ENCODE measurements at places on chromosomes 3 and 15. TPM values are rescaled to one million over a fixed set of nuclear protein-coding genes. Genes with fewer than 3 reads are reported as not detected.

GRCh38 chr15:56916825-56917477, 1.5 kb upstream of the TCF12 start:
- DNase-seq, result no peak
- H3K4me3 ChIP-seq, result peak overlapping the region; percentile 92
- H3K27me3 ChIP-seq, result no peaks in the 10 kb centered on the region
- peaks cover 2% of the 10 kb centered on the region for H3K36me3 ChIP-seq

DNA sequence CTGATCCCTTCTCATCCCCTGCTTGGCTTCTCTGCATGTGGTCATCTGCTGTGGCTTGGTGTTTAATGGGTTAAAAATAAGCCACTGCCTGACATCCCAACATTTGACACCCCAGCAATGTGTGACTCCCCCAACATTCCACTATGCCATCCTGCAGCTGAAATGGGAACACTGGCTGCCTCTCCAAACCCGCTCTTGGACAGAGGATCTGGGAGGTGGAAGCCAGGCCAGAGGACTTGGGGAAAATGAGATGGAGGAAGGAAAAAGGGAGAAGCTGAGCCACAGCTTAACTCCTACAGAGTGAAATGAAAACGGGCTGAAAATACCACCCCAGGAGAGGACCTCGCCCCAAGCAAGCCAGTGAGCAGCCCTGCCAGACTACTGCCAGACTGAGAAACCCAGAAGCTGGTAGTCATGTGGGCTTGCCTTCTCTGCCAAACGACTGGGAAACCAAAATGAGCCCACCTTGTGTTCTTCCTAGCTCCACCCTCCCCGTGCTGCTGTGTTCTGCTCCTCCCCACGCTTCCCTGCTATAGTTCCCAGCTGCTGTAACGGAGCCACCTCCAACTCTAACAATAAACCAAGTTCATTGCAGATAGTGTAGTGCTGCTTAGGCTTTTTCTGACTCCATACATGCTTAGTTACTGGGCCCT, 13.7 kb downstream of the MAP1A start:
- H3K4me1 ChIP-seq, result no peaks in the 10 kb centered on the region
- peak; percentile 29 for DNase-seq
- H3K27ac ChIP-seq, result peak overlapping the region; percentile 45
- no peaks in the 10 kb centered on the region for H3K36me3 ChIP-seq
- H3K27me3 ChIP-seq, result no peaks in the 10 kb centered on the region

GRCh38 chr3:193630005-193630404, 37.0 kb downstream of the OPA1 start:
- peaks cover 12% of the 10 kb centered on the region for H3K36me3 ChIP-seq
- no peak for DNase-seq
- no peak overlapping the region for H3K4me3 ChIP-seq

DNA sequence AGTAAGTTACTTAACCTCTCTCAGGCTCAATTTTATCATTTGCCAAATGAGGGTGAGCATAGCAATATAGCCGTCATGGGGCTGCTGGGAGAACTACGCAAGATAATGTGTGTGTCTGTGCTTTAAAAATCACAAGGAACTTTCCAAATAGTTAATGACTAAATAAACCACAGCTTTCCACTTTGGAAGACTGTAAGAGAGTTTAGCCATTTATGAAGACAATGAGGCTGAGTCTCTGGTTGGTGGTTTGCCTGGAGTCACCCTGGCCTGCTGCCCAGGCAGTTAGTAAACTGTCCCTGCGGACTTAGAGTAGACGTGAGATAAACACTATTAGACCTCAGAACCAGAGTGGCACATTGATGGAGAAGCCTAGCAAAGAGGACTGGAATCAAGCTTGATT, 357.7 kb downstream of the CLSTN2 start:
- H3K36me3 ChIP-seq, result no peaks in the 10 kb centered on the region
- no peak for DNase-seq
- H3K27ac ChIP-seq, result no peak overlapping the region
- H3K4me3 ChIP-seq, result no peak overlapping the region
- H3K4me1 ChIP-seq, result no peaks in the 10 kb centered on the region

DNA sequence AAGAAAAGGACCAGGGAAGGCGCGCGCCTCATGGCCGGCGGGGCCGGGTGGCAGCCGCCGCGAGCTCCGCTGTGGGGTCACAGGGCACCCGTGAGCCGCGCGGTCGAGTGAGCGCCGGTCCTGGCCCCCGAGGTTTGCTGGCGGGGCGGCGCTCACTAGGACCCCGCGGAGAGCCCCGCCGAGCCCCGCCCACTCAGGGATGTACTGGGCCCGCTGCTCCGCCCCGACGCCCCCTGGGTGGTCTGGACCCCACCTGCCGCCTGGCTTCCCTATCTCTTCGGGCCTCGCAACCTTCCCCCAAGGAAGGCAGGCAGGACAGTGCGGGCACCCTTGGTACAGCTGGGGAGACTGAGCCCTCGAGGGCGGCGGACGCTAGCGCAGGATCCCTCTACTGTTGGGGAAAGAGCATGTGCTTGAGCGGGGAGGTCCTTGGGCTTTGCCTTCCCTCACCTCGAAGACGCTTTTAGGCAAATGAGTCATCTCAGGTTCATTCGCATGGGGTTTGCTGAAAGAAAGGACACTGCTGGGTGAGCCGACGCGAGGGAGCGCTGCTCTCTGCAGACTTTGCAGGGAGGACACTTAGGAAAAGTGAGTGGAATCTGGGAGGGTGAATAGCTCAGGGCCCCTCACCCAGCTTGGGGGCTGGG, at the start of gene CHRNB4:
TSS of gene CHRNB4 (minus strand) at position 109 of the 647 bp plus-strand sequence. CDS start at position 32, 77 bp downstream.
- peaks cover 5% of the 10 kb centered on the region for H3K4me1 ChIP-seq
- no peak within 1 kb of the TSS for H3K27ac ChIP-seq
- peak; percentile 82 for DNase-seq
- H3K27me3 ChIP-seq, result no peaks in the 10 kb centered on the region
- H3K4me3 ChIP-seq, result peak within 1 kb of the TSS; percentile 54

GRCh38 chr15:100890051-100890720, 10.6 kb downstream of the ALDH1A3 start:
- DNase-seq, result no peak
- H3K27ac ChIP-seq, result no peak overlapping the region
- peaks cover 21% of the 10 kb centered on the region for H3K27me3 ChIP-seq

GRCh38 chr3:57911593-57911992, 96.6 kb upstream of the FLNB start:
- H3K36me3 ChIP-seq, result peaks cover 20% of the 10 kb centered on the region
- no peak for DNase-seq
- H3K27me3 ChIP-seq, result no peaks in the 10 kb centered on the region
- no peak overlapping the region for H3K27ac ChIP-seq
- H3K4me3 ChIP-seq, result no peak overlapping the region

GRCh38 chr15:54580643-54581042, 602.4 kb downstream of the UNC13C start:
- H3K36me3 ChIP-seq, result no peaks in the 10 kb centered on the region
- H3K27me3 ChIP-seq, result no peaks in the 10 kb centered on the region
- H3K27ac ChIP-seq, result no peak overlapping the region
- no peak for DNase-seq

The CMTM6 gene
- 39.5 TPM for polyA plus RNA-seq

DNA sequence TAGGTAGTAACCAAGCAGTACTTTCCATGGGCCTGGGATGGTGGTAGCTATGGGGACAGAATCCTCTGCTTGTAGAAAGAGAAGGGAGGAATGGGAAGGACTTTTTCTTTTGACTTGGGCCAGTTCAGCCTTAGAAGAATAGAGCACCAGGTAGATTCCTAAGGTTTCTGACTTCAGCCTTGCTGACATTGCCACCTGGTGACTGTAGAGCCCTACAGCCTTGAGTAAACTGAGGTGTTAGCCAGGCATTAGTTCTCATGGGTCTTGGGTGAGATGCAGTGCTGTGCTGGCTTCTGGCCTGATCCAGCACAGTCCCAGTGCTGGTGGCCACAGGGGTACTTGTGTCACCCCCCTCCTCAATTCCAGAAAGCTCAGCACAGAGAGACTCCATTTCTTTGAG, 171.1 kb downstream of the ZBBX start:
- no peak overlapping the region for H3K27ac ChIP-seq
- DNase-seq, result no peak
- H3K36me3 ChIP-seq, result no peaks in the 10 kb centered on the region
- no peak overlapping the region for H3K4me3 ChIP-seq
- H3K27me3 ChIP-seq, result no peaks in the 10 kb centered on the region

The ACAD9 gene
- polyA plus RNA-seq, result 44.5 TPM

GRCh38 chr15:74642734-74643664, 27.4 kb downstream of the CLK3 start:
- H3K36me3 ChIP-seq, result no peaks in the 10 kb centered on the region
- peaks cover 54% of the 10 kb centered on the region for H3K4me1 ChIP-seq
- H3K27ac ChIP-seq, result peak overlapping the region; percentile 89
- H3K4me3 ChIP-seq, result no peak overlapping the region
- peak; percentile 70 for DNase-seq
- H3K27me3 ChIP-seq, result no peaks in the 10 kb centered on the region

DNA sequence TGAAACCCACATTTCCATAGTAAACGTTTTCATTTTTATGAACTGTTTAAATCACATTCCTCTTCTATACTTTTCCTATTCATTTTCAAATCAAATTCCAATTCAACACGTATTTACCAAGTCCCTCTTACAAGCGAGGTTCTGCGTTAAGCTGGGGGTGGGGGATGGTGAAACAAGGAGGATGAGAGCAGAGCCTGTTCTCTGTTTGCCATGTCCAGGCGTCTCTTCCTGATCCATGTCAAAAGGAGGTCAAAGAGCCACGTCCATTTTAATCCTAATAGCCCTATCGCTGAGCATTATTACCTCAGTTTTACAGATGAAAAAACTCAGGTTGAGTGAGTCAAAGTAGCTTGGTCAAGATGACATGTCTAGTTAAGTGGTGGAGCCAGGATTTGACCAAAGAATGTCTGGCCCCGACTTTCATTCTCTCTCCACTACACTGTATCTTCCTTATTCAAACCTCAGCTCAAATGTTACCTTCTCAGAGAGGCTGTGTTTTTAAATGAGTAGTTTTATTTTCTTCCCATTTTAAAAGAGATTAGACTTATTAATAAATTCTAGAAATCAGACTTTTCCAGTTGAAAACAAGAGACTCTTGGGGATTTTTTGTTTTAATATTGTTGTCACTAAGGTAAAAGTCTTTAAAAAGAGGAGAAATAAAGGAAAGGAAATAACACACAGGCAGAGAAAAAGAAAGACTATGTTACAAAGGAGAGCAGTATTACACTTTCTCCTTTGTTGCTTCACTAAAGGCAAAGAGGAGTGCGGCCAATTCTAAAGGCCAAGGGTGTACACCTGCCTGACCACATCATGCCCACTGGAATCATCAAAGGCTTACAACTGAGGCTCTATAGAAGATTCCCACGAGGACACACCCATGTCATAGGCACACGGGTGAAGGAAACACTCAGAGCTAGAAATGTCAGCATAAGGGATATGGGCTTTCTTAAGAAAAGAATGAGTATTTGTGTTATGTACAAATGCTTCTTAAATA, 42.4 kb downstream of the MYO5A start:
- DNase-seq, result peak; percentile 30
- no peak overlapping the region for H3K4me3 ChIP-seq
- peaks cover 45% of the 10 kb centered on the region for H3K4me1 ChIP-seq
- no peaks in the 10 kb centered on the region for H3K36me3 ChIP-seq
- H3K27me3 ChIP-seq, result no peaks in the 10 kb centered on the region
- H3K27ac ChIP-seq, result peak overlapping the region; percentile 48

GRCh38 chr3:170811515-170811914, 58.5 kb downstream of the RPL22L1 start:
- no peaks in the 10 kb centered on the region for H3K36me3 ChIP-seq
- no peaks in the 10 kb centered on the region for H3K27me3 ChIP-seq
- H3K4me3 ChIP-seq, result no peak overlapping the region
- no peak overlapping the region for H3K27ac ChIP-seq
- peaks cover 15% of the 10 kb centered on the region for H3K4me1 ChIP-seq

DNA sequence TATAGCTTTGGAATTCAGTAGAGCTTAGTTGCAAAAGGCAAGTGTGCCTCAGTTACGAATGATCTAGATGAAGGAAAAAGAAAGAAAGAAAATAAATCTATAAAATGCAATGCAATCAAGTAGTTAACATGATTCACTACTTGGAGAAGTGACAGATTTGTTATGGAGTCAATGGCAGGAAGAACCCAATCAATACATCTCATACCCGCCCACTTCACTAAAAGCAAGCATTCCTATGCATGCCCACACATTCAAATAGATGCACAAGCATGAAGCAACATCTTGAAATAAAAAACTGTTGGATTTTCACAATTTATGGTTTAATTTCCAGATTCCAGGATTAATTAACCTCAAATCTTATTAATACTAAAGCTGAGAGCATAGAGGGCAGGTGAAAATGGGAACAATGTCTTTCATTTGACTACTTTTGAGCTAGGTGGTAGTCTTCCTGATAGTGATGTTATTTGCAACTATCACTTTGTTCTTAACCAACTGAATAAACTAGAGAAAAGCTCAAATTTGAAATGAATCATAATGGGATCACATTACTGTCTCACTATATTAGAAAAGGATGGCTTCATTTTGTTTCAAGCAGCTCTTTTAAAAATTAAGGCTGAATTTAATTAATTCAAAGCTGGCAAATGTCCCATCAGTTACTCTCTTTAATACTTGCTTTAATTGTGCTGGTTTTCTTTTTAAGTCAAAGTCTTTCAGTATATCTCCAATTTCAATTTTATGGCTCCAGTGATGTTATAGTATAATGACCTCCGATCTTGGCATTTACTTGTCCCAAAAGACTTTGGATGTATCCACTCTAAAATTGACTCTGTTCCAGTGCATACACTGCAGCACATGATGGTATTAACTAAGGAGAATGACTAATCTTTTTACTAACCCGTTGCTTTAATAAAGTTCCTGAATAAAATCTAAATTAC, 46.7 kb upstream of the CCDC50 start:
- no peak overlapping the region for H3K27ac ChIP-seq
- DNase-seq, result no peak
- H3K4me1 ChIP-seq, result no peaks in the 10 kb centered on the region
- no peaks in the 10 kb centered on the region for H3K27me3 ChIP-seq
- no peak overlapping the region for H3K4me3 ChIP-seq

- DNase-seq, result no peak
- no peak overlapping the region for H3K4me3 ChIP-seq
- no peaks in the 10 kb centered on the region for H3K36me3 ChIP-seq
Observed at GRCh38 chr3:158569794-158570193, 1.2 kb upstream of the MLF1 start.

- no peaks in the 10 kb centered on the region for H3K27me3 ChIP-seq
- H3K27ac ChIP-seq, result peak overlapping the region; percentile 81
- no peak overlapping the region for H3K4me3 ChIP-seq
Observed at GRCh38 chr3:129358177-129358771, 70.2 kb downstream of the EFCAB12 start.

DNA sequence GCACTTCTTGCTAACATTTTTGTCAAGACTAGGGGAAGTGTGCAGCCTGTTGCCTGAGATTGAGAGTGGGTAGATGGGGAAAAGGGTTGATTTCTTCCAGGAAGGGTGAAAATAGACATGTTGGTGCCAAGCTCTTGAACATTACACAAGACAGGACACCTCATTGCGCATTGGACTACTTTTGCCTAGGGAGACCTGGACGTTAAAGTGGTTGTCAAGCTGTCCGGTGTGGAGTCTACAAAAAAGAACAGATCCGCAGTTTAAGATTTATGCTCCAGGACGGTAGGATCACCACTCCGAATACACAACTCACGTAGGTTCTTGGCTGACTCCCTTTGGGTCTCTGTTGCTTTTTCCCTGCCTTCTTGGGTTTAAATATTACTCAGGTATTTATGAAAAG, 56.3 kb upstream of the LRIG1 start:
- H3K4me3 ChIP-seq, result no peak overlapping the region
- no peak for DNase-seq
- H3K27me3 ChIP-seq, result no peaks in the 10 kb centered on the region
- no peak overlapping the region for H3K27ac ChIP-seq
- no peaks in the 10 kb centered on the region for H3K36me3 ChIP-seq

All from cardiac muscle cell (in vitro differentiated cells and primary cell).